ENCODE measurements at places on chromosomes 16 and 17.

GRCh38 chr17:77287432-77288068 is 146.8 kb downstream of the SEC14L1 start:
- H3K27me3 ChIP-seq, result no peaks in the 10 kb centered on the region
- no peaks in the 10 kb centered on the region for H3K36me3 ChIP-seq
- H3K27ac ChIP-seq, result peak overlapping the region; percentile 58
- H3K4me1 ChIP-seq, result no peaks in the 10 kb centered on the region

DNA sequence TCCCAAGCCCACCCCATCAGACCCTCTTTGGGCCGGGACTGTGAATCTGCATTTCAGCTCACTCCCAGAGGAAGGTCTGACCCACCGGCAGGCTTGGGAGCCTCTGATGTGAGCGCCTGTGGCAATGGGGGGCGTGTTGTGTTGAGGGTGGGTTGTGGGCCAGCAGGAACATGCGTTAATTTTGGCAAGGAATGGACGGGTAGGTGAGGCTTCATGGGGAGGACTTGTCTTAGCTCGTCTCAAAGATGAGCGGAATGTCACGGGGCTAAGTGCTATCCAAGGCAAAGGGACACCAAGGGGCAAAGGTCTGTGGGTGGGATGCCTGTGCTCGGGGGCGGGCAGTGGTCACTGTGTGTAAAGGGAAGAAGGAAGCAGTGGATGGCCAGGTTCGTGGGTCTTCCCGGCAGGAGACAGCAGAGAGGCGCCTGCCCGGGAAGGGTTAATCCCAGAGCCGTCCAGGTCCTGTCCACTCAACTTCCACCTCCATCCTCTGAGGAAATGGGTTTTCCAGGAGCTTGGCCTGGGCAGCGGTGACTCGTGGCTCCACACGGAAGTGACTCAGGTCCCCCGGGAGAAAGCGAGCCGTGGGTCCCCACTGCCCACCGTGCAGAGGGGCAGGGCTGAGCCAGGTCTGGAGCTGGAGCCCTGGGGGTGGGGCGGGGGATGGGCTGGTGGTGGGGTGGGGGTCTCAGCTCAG is 17.4 kb downstream of the ADGRG1 start:
- peak overlapping the region; percentile 86 for H3K27ac ChIP-seq
- H3K27me3 ChIP-seq, result no peaks in the 10 kb centered on the region
- H3K4me1 ChIP-seq, result no peaks in the 10 kb centered on the region

- H3K27ac ChIP-seq, result no peak overlapping the region
- H3K4me3 ChIP-seq, result no peak overlapping the region
- peaks cover 3% of the 10 kb centered on the region for H3K36me3 ChIP-seq
These were observed 29.7 kb downstream of the DCAKD start for GRCh38 chr17:45021607-45022287.

GRCh38 chr17:73617501-73617900 is 26.7 kb downstream of the SDK2 start:
- H3K4me1 ChIP-seq, result no peaks in the 10 kb centered on the region
- no peak overlapping the region for H3K4me3 ChIP-seq
- H3K36me3 ChIP-seq, result no peaks in the 10 kb centered on the region
- H3K27me3 ChIP-seq, result no peaks in the 10 kb centered on the region

All from lung (tissue), 17 donors.